Ovary (tissue), 10 donors: ENCODE measurements at places on chromosomes 4 and X. TPM values are rescaled to one million over a fixed set of nuclear protein-coding genes. Genes with fewer than 3 reads are reported as not detected.

RNF175 gene
- not detected for total RNA-seq

ARHGAP10 gene
- total RNA-seq = 63.8 TPM

CCKAR gene
- not detected for total RNA-seq

IL9R gene
- total RNA-seq = not detected

GRCh38 chr4:182531555-182532162 lies 288.5 kb downstream of the TENM3 start:
- H3K4me3 ChIP-seq = no peak overlapping the region
- H3K4me1 ChIP-seq = no peaks in the 10 kb centered on the region
- H3K36me3 ChIP-seq = no peaks in the 10 kb centered on the region
- DNase-seq = no peak
- H3K27me3 ChIP-seq = no peaks in the 10 kb centered on the region

GRCh38 chr4:15233264-15233597 lies 194.6 kb upstream of the C1QTNF7 start:
- no peak for DNase-seq
- H3K4me1 ChIP-seq = peaks cover 5% of the 10 kb centered on the region
- H3K27ac ChIP-seq = peak overlapping the region; percentile 37
- H3K36me3 ChIP-seq = no peaks in the 10 kb centered on the region

DNA sequence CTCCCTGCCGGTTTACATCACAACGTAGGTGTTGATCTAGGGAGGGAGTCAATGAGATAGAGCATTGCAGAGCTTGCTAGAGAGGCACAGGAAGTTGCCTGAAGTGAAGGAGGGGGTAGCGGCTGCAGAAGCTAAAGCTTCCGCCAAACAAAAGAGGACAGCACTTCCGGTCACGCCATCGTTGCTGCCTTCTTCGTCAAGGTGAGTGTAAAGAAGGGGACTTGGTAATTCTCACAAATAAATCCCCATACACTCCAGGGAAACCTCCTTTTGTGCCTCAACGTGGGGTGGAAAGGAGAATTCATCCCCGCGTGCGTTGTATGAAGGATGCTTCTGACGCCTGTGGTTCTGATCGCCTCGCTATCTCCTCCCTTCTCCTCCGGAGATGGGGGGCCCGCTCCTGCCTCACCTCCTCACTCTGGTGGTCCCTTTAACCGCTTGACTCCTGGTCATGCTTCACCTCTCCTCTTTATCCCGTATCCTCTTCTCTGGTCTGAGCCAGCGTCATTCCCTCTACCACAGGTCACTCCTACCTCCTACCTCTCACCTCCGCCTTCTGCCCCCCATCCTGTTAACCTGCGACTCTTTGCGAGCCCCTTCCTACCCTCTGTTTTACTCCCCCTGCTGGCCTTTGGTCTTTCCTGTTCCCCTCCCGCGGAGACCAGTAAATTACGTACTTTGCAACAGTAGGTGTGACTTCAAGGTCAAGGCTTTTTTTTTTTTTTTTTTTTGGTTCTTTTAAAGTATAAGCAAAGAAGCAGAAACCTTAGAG lies 59.9 kb downstream of the GSPT2 start:
- H3K36me3 ChIP-seq = no peaks in the 10 kb centered on the region
- peak; percentile 40 for DNase-seq
- H3K27me3 ChIP-seq = no peaks in the 10 kb centered on the region
- peak overlapping the region; percentile 44 for H3K4me3 ChIP-seq
- no peak overlapping the region for H3K27ac ChIP-seq
- no peaks in the 10 kb centered on the region for H3K4me1 ChIP-seq
